ENCODE measurements at places on chromosomes 16 and 17. TPM values are rescaled to one million over a fixed set of nuclear protein-coding genes. Genes with fewer than 3 reads are reported as not detected.

DNA sequence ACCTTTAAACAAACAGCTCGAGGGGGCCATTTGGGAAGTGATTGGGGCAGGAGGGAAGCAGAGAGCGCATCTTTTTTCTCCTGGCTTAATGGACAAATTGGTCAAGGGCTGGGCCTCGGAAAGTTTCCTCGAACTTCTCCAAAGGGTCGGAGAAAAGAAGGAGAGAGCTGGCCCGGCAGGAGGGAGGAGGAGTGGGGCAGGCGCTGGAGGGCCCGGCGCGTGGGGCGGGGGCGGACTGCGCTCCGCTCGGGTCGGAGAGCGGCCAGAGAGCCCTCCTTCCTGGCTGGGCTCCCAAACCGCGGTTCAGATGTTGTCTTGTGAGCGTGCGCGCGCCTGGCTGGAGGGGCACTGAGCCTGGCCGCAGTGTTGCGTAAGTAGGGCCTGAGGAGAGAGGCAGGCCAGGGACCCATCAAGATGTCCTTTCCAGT is 1.2 kb downstream of the MMP2 start:
- DNase-seq, result peak; percentile 65

- no peak for DNase-seq
Measured at GRCh38 chr17:45306094-45306493, 10.7 kb downstream of the MAP3K14 start.

DNA sequence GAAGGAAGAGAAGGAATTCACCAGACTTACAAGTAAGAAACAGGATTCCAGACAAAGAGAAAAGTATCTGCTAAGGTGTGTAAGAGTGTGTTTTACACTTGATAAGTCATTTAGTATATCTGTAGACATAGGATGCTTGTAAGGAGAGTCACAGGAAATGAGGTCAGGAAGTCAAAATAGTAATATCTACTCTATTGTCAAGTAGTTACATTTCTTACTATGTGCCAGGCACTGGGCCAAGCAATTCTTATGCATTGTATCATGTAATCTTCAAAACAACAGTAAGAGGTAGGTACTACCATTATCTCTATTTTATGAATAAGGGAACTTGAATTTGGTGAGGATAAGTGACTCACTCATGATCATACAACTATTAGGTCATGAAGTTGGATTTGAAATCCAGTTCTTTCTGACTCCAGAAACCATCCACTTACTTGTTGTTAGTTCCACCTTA is 129.1 kb downstream of the SNX11 start:
- DNase-seq, result no peak

DNA sequence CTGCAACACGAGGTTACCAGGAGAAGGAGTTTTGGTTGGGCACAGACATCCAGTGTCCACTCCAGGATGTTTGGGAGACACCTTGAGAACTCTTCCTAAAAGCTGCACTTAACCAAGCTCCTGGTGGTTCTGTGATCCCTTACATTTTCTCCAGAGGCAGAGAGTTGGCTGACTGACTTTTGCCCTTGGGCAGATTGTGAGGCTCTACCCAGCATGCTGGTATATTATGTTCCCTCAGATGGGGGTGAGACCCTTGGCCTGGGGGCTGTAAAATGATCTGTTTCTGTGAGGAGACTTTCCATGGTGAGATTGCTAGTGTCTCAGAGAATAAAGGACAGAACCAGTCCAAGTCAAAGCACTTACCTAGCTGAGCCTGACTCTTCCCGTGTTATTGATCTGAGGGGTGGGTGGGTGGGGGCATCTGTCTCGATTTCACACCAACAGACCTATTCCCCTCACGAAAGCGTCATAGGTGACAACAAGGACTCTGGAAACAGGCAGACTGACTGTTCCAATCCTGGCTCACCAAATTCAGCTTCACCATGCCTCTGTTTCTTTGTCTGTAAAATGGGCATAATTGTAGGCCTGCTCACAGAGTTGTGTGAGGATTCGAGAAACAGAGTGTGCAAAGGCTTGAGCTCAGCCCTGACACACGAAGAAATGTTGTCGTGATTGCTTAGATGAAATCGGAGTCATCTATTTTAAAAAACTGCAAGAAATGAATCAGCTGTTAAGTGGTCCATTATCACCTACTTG is 12.2 kb downstream of the USB1 start:
- no peak for DNase-seq

GRCh38 chr17:74858672-74859458 is 820 bp downstream of the GRIN2C start:
- no peak for DNase-seq

DNA sequence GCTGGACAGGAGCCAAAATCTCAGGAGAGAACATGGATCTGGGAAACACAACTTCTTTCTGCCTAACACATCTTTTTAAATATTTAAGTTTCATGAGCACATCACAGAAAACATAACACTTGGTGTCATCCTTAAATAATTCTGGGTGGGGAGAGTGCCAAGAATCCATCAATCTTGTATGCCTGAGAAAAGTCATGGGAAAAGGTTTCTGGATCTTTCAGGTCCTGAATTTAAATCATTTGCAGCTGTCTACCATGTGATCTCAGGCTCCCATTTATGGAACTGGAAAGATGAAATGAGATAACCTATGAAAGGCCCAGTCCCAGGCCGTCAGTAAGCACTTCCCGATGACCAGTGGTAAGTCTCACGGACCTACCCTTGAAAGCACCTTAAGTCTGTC is 15.1 kb downstream of the CDH11 start:
- DNase-seq, result no peak

C17orf67 gene
- total RNA-seq, result 2.2 TPM

HEATR9 gene
- total RNA-seq, result not detected
